ENCODE measurements at places on chromosomes 4 and X.

DNA sequence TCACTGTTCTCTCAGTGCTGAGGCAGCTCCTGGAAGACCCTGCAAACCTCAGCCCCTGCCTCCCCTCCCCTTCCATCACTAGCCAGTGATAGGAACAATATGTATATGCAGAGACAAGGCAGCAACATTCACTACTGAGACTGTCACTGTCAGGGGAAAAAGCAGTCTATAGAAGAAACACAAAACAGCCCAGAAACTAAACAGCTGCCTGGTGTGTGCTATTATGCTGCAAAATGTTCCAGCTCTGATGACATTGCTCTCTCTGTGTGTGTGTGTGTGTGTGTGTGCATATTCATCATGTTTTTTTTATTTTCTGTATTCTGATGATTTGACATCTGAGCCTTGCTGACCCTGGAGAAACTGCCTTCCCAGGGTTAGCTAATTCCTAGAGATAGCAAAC is 147.2 kb downstream of the SPATA18 start:
- DNase-seq = no peak

DNA sequence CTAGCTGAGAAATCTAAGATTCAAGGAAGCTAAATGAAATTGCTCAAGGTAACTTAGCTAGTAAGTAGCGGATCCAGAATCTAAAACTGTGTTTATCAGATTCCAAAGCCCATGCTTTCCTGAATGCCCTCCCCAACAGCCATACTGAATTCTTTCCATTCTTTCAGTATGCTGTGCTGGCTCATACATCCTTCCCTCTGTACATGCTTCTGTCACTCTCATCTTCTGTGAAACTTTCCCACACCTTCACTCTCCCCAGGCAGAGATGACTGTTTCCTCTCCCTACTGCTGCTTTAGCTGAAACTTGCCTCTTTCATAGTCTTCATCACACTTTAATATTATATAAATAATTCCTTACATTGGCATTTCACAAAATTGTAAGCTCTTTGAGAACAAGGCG is 39.3 kb upstream of the SMARCAD1 start:
- DNase-seq = no peak

- DNase-seq = no peak
These were observed 3.4 kb downstream of the ARX start for GRCh38 chrX:25012433-25012735.

DNA sequence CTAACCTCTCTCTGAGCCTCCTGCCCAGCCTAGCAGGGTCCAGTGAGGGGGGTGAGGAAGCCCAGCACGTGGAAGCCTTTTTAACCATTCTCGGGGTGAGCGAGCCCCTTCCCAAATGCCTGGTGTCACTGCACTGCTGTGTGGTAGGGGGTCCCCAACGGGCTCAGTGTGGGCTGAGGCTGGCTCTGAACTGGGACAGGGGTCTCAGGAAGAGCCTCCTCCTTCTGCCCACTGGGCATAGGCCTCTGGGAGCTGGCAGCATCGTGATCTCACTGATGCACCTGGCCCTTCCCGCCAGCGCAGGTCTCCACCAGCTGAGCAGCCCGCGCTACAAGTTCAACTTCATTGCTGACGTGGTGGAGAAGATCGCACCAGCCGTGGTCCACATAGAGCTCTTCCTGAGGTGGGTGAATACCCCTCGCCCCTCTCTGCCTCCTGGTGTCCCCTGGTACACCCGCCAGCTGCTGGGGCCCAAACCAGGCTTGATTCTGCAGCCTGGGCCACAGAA is 12.6 kb downstream of the HTRA3 start:
- no peak for DNase-seq

GRCh38 chr4:148444296-148445070 is 2.3 kb upstream of the NR3C2 start:
- DNase-seq = no peak

DNA sequence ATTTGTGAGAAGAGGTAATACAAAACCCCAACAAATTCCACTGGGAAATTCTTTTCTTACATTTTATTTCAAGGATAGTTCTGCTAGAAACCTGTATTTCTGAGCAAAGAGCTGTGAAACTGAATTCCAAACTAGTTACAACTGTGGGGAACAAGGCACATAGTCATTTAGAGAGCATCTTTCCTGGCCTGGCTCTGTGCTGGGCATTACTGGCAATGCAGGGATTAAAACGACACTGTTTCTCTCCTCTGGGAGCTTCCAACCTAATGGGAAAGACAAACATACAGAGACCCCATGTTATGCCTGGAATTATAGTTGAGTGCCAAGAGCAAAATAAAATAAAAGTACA is 36.5 kb downstream of the SUPT20HL1 start:
- no peak for DNase-seq

DNA sequence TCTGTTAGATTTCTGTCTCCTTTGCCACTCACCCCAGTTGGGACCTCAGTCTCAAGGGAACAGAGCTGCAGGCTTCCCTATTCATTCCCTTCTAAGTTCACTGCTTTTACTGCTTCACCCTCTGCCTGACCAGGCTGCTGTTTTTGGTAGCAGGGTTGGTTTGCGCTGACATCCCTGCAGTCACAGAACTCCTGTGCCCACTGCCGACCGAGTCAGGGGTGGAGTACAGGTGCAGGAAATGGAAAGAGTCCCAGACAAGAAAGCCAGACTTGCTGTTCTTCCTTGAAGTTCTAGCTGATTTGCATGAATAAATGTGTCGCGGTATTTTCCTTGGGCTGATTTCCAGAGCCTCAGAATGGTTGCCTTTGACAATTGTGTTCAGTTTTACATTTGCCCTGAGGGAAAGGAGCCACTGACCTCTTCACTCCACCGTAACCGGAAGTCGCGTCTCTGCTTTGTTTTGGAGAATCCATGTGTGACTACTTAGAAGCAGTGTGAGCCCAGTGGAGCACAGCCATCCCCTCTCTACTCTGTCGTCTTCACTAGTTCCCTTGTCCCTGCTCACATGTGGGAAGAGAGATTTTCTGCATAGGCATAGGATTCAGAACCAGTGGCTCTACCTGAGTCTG is 84.8 kb downstream of the TNIP2 start:
- peak; percentile 53 for DNase-seq

DNA sequence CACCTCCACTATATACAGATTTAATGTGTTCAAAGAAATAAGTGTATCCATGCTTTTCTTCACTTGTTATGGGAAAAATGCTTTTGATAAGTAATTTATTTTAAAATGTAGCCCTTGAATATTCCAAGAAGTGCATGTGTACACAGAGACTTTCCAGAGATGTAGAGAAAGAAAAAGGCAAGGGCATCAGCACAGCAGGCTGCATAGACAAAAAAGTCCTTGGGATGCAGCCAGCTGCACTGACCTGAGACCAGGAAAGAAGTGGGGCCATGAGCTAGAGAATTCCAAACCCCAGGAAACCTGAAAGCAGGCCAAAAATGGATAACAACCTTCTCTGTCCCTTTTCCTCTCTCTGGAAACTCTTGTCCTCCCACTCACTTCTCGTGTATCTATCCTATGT is 51.6 kb upstream of the PRDM8 start:
- no peak for DNase-seq

- DNase-seq = no peak
These were observed 47.3 kb upstream of the GATB start for GRCh38 chr4:151808120-151808529.

DNA sequence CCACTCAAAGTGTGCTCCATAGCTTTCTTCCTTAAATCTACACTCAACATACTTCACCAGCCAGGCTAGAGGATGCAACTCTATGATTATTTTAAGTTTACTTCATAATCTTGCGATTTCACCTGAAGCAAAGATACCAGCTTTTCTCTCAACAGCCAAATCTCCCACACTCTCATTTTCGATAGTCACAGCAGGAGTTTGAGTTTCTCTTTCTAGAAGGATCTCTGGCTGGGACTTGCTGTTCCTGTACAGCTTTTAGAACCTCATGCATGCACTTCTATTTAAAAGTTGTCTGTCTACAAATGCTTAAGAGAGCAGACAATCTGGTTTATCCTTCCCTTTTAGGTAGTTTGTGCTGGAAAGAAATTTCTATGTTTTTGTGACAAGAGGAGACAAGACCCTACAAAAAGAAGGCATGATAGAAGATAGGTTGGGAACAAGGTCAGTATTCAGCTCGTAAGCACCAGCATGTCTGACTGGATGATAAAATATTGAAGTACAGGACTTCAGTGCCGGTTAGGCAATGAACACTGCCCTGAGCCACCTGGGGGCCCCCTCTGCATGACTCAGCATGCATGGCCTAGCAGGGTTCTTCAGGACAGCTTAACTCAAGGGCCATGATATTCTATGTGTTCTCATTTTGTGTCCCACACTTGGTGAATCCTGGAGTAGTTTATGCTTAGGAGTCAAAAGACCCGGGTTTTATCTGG is 65.6 kb downstream of the ATXN3L start:
- DNase-seq = no peak

GRCh38 chrX:71320126-71320525 is 18.6 kb downstream of the ITGB1BP2 start:
- DNase-seq = no peak

DNA sequence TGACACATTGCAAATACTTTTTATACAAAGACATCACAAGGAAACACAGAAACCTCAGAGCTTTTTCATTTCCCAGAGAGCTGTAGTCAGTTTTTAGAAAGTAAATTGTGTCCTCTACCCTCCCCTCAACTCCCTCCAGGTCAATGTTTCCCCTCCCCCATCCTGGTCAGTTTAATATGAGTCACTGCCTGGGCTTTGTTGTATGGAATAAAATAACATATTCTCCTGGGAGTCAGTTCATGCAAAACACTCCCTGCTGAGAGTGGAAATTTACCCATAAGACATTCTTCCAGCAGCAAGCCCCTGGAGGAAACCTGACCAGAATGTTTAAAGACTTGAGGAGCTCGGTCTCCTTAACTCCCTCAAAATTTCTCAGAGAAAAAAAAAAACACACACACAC is 270.1 kb upstream of the LDB2 start:
- peak; percentile 37 for DNase-seq
